NCI-H1092 treated with DMSO at 0.1 percent for 48 hours (cell line): ENCODE measurements at places on chromosomes 16 and 17.

- no peak for DNase-seq
Observed at GRCh38 chr17:21262259-21262993, 9.2 kb upstream of the NATD1 start.

- no peak for DNase-seq
Observed at GRCh38 chr17:82225368-82226029, 3.3 kb upstream of the SLC16A3 start.

DNA sequence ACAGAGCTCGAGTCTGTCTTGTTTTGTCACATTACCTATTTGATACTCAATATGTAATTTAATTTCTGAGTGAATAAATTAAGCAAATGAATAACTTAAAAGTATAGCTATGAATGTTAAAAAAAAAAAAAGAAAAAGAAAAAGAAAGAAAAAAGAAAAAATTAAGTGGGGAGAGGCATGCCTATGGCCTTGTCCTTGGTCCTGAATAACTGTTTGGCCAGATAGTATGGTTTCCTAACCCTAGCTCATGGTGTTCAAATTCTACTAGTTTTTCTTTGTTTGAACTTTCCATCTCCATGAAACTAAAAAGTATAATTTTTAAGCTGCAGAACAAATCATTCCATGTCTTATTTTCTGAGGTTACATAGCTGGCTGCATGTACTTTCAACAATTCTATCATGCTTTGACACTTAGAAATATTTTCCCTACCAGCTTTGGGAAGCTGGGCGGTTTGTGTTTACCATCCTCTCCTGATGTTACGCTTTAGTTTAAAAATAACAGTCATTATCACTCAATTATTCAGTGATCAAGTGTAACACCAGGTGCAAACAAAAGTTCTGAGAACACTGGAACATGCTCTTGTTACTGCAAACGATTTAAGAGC, 31.8 kb downstream of the TOX3 start:
- peak; percentile 44 for DNase-seq

GRCh38 chr17:27565874-27566670, 64.9 kb upstream of the LGALS9 start:
- DNase-seq = no peak

GRCh38 chr17:6259899-6260298, 175.0 kb downstream of the AIPL1 start:
- no peak for DNase-seq

- no peak for DNase-seq
Observed at GRCh38 chr17:42422412-42422957, 571 bp downstream of the CAVIN1 start.

DNA sequence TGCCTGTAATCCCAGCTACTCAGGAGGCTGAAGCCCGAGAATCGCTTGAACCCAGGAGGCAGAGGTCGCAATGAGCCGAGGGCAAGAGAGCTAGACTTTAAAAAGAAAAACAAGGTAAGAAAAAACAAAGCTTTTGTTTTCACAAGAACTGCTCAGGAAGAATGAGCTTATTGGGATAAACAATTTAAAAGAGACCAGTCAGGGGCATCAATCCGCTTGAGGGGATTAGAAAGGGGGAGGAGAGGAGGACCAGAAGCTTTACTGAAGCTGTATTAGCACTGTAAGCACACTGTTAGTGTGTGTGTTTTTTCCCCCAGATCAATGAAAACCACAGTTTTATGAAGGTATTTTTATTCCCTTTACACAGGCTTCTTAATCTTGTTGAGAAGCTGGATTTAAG, 8.8 kb downstream of the TMEM170A start:
- DNase-seq = no peak

GRCh38 chr17:57524839-57525568, 220.1 kb downstream of the CCDC182 start:
- no peak for DNase-seq

DNA sequence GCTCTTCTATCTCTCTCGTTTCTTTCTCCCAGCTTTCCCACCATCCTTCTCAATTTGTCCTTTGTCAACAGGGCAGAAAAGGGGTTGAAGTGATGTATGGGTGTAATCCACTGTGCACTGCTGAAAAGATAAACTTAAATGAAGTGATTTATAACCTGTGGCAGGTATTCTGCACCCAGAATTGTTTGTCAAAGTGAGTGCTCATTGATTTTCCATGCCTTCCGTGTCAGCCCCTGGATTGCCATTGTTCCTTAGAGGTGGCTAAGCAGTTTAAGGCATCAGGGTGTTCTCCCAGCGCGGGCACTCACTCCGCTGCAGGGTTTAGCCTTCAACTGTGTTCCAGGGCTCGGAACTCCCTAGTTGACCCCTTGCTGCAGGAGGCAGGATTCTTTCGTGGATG, 82.9 kb downstream of the PITPNC1 start:
- DNase-seq = no peak

- no peak for DNase-seq
Observed at GRCh38 chr17:42097691-42098631, at the start of gene ZNF385C. TSS of gene ZNF385C (minus strand) at chr17:42098473. CDS start at chr17:42063056, 35,417 bp downstream.

- DNase-seq = no peak
Observed at GRCh38 chr16:9238346-9238745, 146.9 kb downstream of the HAPSTR1 start.

GRCh38 chr17:42403150-42403549, 14.9 kb upstream of the STAT3 start:
- DNase-seq = no peak

- no peak for DNase-seq
Observed at GRCh38 chr17:72772331-72772821, 320.1 kb downstream of the SLC39A11 start.

- no peak for DNase-seq
Observed at GRCh38 chr16:70568601-70569237, 45.1 kb downstream of the SF3B3 start.

DNA sequence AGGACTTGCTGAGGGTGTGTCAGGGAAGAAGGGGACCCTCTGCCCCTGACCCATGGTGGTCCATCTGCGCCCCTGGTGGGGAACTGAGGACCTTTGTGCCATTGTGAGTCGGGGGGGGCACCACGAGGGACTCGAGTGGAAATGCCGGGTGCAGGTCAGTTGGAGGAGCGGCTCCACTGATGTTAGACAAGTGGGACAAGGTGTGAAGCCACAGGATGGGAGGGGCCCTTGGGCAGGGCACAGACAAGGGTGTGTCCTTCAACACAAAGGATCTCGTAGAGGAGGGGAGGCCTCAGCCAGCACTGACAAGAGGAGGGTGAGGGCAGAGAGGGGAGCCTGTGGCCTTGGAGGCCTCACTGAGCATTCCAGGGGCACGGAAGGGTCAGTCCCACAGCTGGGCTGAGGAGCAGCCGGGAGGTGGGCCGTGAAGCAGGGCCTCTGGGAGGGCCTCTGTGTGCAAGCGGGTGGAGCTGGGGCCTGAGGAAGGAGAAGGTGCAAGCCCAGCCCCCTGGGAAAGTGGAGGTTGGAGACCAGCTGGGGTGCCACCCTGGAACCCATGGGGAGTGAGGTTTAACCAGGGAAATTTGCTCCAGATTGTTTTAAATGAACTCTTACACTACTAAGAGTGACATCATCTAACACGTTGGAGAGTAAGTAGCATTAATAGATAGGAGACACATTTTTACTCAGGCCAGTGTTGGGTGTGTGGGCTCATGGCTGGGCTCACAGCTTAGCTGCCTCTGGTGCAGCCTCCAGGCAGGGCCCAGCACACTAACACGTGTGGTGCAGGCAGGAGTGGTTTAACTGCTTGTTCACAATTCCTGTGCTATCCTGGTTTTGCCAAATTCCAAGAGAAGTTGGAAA, 27.9 kb downstream of the NARF start:
- DNase-seq = no peak

GRCh38 chr16:84068041-84068440, 25.4 kb upstream of the SLC38A8 start:
- no peak for DNase-seq

GRCh38 chr17:7308625-7309433, 1.4 kb downstream of the EIF5A start:
- peak; percentile 22 for DNase-seq

DNA sequence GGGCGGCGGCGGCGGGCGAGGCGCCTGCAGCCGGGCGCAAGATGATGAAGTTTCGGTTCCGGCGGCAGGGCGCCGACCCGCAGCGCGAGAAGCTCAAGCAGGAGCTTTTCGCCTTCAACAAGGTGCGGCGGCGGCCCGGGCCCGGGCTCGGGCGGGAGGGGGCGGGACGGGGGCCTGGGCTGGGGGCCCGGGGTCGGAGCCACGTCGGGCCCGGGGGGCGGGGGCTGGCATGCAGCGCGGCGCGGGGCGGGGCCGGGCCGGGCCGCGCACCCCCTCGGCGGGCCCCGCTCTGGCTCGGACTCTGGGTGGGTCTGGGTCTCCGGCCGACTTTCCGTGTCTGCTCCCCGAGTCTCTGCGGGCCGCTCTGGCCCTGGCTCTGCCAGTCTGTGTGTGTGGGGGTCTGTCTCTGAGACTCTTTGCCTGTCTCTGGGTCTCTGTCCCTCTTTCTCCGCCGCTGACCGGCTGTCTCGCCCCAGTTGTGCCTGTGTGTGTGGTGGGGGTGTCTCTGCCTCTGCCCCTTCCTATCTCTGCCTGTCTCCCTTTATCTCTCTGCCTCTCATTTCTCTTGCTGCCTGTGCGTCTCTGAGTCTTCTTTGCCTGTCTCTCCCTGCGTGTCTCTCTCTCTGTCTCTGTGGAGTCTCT, 328 bp downstream of the LLGL1 start:
- no peak for DNase-seq

DNA sequence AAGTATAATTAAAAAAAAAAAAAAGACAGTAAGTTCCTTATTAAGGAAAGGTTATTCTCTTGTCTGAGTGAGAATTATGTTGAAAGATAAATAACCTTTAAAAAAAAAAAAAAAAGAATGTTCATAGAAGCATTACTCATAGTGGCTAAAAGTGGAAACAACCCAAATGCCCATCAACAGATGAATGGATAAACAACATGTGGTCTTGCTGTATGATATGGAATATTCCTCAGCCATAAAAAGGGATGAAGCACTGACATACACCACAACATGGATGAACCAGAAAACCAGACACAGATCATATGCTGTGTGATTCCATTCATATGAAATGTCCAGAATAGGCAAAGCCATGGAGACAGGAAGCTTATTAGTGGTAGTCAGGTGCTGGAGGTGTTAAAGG, 9.2 kb upstream of the CCNF start:
- no peak for DNase-seq

- DNase-seq = no peak
Observed at GRCh38 chr17:55427587-55427882, 5.9 kb upstream of the MMD start.

GRCh38 chr16:50244504-50245416, 21.6 kb upstream of the ADCY7 start:
- DNase-seq = no peak

- peak; percentile 49 for DNase-seq
Observed at GRCh38 chr17:64281962-64282752, 19.1 kb upstream of the TEX2 start.

GRCh38 chr17:43372273-43372911, 26.4 kb upstream of the ARL4D start:
- no peak for DNase-seq

DNA sequence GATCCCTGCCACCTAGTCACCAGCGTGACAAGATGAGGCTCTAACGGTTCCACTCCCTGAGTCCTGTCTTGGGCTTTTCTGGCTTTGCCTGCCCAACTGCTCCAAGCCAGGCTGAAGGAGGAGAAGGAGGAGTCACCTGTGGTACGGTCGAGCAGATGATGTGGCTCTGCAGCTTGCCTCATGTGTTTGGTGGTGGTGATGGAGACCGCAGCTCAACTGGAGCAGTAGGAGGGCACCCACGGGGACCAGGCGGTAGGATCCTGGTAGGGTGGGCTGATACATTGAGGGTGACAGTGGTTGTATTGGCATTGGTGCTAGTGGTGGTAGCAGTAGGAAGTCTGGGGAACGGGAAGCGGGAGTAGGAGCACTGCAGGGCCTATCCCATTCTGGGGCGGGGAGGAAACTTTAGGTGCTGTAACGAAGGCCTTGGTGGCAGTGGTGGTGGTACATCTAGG, 202.8 kb upstream of the WSB1 start:
- DNase-seq = no peak

GRCh38 chr16:35208001-35208935, 1748.9 kb downstream of the TP53TG3F start:
- no peak for DNase-seq

DNA sequence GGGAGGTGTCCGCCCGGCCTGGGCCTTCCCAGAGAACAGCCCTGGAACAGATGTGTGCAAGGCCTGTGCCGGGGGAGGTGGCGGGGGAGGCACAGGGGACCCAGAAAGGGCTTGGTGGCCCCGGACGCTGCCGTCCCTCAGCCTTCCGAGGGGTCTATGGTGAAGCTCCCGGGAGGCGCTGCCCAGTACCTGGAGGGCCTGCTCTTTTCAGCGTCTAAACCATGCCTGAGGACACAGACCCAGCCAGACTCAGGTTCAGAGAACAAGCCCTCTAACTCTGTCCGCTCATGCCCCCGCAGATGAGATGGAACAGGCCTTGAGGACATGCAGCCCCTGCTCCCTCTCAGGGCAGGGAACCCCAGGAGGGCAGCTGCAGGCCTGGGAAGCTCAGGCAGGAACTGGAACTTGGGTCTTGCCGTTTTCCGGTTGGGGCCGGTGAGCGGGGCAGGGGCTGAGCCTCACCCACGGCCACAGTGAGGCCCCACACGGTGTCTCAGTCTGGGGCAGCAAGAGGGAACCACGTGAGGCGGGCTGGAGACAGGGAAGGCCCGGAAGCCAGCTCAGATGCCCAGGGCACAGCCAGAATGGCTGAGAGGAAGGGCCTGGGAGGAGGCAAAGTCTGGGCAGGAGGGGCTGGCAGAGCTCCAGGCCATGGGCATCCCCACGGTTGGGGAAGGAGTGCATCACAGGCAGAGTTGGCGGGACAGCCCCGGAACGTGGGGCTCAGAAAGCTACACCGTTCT, 12.5 kb downstream of the SLC16A3 start:
- no peak for DNase-seq
